ENCODE measurements at places on chromosomes 1 and 21. TPM values are rescaled to one million over a fixed set of nuclear protein-coding genes. Genes with fewer than 3 reads are reported as not detected.

GRCh38 chr1:36605942-36606640 lies 123.4 kb upstream of the CSF3R start:
- no peak for DNase-seq

GRCh38 chr1:178739285-178740045 lies 14.4 kb downstream of the RALGPS2 start:
- no peak for DNase-seq

DNA sequence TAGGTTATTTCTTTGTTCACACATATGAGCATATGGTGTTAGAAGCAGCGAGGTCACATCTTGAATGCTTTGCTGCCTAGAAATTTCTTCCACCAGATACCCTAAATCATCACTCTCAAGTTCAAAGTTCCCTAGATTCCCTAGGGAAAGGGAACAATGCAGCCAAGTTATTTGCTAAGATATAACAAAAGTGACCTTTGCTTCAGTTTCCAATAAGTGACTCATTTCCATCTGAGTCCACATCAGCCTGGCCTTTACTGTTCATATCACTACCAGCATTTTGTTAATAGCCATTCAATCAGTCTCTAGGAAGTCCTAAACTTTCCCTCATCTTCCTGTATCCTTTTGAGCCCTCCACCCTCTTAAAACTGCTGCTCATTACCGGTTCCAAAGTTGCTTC lies 1502.5 kb downstream of the KCNT2 start:
- peak; percentile 6 for DNase-seq

- peak; percentile 95 for DNase-seq
Observed at GRCh38 chr1:17011439-17012307, at the start of gene ATP13A2. TSS of gene ATP13A2 (minus strand) at chr1:17011928. CDS start at chr1:17011738, 190 bp downstream.

- DNase-seq = no peak
Observed at GRCh38 chr1:180540697-180541594, 17.8 kb upstream of the OVAAL start.

DNA sequence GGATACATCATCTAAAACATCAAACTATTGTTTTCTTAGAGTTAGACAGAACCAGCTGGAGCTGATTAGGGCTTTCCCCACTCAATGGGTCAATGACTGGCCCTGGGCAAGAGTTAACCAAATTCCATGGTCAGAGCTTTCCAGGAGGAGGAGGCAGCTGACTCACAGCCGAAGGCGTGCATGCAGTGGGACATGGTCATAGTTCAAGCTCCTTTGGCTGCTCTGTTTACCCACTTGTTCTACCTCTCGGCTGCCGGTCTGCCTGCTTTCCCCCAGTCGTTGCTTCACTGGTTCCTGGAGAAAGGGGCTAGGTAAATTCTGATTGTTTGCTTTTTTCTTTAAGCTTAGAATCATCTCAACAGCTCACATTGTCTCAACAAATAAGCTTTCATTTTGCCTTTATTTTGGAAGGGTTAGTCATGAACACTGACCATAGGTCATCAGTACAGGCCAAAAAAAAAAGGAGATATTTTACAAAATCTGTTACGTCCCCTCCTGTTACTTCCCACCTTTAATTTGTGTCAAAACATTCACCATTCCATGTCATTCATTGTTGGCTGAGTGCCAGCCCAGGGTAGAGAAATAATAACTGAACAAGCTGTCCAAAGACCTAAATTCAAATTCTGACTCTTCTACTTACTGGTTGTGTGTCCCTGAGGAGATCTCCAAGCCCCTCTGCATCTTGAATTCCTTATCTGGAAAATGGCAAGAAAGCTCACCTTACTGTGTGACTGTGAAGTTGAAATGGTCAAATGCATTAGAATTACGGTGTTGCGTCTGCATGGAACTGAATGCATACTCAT lies 12.0 kb downstream of the MAB21L3 start:
- peak; percentile 72 for DNase-seq

GRCh38 chr1:70042090-70042731 lies 163.2 kb downstream of the LRRC40 start:
- DNase-seq = no peak

DNA sequence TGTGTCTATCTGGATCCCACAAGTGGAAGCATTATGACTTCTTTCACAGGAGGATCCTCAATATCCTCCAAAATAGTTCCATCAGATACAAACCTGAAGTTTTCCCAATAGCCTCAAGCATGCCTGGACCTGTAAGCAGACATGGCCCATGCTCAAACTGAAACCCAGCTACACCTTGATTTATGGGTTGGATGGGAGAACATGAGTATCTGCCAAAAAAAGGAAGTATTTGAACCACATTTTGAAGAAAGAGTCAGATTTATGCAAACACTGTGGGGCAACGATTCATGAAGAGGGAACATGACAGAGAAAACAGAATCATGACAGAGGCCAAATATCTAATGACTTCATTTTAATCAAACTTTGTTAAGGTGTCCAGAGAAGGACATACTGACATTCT lies 351.0 kb upstream of the NFIA start:
- DNase-seq = no peak

DNA sequence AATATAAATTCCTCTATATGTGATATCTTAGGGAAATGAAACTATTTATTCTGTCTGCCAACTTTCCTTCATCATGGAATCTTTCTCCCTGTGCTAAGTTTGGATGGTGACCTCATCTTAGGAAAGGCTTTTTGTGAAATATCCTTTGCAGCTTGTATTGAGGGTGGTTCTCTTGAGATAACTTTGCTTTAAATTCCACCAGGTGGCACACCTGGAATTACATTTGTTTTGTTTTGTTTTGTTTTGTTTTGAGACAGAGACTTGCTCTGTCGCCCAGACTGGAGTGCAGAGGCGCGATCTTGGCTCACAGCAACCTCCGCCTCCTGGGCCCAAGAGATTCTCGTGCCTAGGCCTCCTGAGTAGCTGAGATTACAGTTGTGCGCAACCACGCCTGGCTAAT lies 7.6 kb upstream of the CD1A start:
- no peak for DNase-seq

GRCh38 chr1:29855561-29856160 lies 619.3 kb downstream of the PTPRU start:
- DNase-seq = no peak

DNA sequence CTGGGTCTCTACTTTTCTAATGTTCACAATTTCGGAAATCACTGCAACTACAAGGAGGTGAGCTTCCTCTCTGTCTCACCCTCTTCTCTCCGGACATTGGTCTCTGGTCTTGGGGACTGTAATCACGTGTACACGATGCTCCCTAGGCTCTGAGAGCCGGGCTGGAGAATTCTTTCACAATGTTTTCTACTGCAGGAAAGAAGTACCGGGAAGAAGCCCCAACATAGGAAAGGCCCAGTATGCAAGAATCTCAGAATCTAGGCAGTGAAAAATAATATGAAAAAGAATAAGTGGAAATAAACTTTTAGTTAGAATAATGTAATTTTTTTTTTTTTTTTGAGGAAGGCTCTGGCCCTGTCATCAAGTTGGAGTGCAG lies 13.5 kb upstream of the HJV start:
- DNase-seq = no peak

GRCh38 chr1:26405281-26405915 lies 5.2 kb upstream of the LIN28A start:
- DNase-seq = no peak

- DNase-seq = peak; percentile 95
Observed at GRCh38 chr1:19010995-19011844, 54.7 kb upstream of the IFFO2 start.

- peak; percentile 44 for DNase-seq
Observed at GRCh38 chr1:209787551-209787950, 3.2 kb upstream of the C1orf74 start.

DNA sequence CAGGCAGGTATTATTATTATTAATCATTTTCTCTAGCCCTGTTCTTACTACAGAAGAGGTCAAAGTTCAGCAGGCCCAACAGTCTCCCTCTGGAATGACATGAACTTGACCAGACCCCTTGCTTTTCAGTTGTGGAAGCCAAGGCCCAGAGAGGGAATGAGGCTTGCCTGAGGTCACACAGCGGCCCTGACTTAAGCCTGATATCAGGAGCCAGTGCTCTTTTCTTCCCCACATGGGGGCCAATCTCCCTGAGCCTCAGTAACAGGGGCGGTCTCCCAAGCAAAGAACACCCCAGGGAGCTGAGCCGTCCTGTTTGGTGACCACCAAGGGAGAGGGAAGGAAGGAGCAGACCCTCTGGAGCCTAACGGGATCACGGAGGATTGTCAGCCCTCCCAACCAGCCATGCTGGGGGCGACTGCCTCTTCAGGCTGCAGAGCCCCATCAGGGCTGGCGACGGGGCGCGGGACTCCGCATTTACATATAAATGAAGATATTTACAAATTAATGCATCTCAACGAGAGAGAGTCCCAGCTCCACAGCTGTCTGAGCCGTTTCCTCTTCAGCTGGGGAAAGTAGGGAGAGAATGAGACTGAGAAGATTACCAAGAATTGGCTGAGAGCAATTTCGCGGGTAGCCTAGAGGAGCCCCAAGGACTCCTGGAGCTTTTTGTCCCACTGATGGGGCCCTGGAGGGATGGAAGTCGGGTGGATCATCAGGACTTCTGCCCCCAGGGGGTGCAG lies 186.1 kb upstream of the KLHDC7A start:
- no peak for DNase-seq

DNA sequence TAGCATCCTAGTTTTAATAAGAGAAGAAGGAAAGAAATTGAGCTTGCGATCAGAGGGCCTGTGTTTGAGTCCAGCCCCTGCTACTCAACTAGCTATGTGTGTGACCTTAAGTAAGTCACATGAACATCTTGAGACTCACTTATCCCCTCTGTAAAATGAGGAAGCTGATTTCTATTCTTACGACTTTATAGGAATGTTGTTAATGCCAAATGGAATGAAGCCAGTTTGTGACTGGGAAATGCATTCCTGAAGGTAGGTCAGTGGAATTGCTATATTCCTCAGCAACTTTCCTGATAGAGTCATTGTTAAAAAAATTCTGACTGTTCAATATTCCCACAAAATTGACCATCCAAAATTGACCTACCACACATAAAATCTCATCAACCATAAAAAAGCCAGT lies 14.9 kb downstream of the FASLG start:
- DNase-seq = no peak

DNA sequence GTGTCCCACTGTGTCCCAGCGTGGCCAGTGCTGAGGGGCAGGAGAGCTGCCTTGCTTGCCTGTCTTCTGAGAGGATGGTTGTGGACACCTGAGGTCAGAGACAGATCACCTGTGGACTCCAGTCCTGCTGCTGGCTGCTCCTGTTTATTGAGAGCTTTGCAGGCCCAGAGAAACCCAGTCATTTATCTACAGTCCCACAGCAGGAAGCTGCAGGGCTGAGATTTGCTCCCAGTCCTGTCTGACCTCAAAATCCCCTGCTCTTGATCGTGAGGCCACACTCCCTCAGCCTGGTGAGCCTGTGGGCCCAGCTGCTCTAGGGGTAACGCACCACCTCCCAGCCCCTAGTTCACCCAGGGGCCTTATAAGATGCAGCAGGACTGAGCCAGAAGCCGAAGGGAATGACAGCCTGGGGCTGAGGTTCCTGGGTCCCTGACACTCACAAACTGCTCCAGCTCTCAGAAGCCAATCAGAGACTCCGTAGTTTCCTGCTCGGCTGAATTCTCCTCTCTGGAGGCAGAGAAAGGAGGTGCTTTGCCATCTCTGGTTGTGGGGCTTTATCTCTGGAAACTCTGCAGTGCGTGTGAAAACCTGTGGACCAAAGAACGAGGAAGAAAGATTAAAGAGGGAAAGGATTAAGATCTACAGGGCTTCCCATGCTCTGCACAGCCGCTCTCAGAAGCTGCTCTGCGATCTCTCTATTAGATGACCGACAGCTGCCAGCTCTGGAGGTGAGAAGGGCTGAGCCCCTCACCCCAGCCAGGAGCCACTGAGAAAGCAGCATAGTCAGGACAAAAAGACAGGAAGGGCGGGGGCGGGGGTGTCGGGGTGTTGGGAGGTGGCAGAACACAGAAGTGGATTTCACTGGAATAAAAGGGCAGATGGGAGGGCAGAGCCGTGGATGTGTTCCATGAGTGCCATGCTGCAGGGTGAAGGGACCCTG lies 39.1 kb downstream of the UBIAD1 start:
- DNase-seq = no peak

DNA sequence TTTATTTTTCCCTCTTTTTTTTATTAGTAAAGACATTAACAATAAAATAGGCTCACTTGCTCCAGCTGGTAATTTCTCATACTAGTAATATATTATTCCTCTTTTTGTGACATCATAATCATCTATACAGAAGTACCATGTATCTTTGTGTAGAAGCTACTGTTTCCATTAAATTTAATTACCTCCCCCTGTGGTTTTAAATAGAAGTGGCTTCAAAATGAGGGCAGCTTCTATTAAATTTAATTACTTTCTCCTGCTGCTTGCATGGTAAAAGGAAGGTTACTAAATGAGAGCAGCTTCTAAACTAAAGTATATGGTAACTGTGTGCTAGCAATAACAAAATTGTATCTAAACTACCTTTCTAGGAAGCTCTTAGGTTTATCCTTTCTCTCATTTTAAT lies 94.0 kb downstream of the DPYD start:
- no peak for DNase-seq

DNA sequence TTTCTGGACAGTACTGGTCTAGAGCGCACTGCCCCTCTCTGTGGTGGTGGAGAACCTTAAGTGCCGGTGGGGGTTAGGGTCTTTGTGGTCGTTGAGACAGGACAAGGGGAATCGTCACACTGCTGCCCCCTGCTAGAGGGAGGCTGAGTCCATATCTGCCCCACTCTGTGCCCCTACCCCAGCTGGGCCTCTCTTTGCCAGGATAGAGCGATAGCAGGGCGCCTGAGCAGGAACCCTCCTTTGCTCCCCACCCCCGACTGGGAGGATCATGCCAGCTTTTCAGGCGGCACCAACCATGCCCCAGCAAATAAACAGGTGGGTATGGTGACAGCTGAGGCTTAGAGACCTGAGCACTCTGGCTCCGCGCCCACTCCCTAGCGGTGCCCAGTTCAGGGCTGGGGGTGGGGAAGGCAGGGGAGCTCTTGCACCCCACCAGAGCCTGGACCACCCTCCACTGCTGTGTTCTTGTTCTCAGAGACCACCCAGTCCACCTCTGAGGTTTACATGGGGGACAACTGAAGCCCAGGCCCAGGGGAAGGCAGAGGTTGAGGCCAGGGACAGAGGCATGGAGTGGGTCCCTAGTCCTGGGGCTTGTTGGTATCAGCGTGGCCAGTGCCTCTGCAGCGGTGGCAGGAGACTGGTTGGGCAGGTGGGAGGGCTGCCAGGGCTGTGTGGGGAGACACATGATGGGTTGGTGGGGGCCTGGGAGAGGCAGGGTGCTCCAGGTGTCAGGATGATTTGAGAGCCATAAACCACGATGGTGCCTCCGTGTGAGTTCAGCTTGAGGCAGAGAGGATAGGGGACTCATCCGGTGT lies 1.6 kb downstream of the PADI2 start:
- no peak for DNase-seq

The ERMAP gene
- 20.4 TPM for total RNA-seq

The ZBTB48 gene
- 22.9 TPM for total RNA-seq

The OR2L2 gene
- total RNA-seq = not detected

The SH2D1B gene
- not detected for total RNA-seq

The CLDN17 gene
- total RNA-seq = not detected

The FCRL6 gene
- total RNA-seq = not detected

The ASPM gene
- 7.6 TPM for total RNA-seq

The OR2T8 gene
- total RNA-seq = not detected

The CCDC185 gene
- not detected for total RNA-seq

The AMY1B gene
- total RNA-seq = not detected

The RBM8A gene
- 154 TPM for total RNA-seq

The IL22RA1 gene
- total RNA-seq = 4.7 TPM

Measured in hepatocyte (in vitro differentiated cells).